ENCODE measurements at places on chromosomes 1 and 21.

GRCh38 chr1:24935615-24936484 lies 5.8 kb upstream of the RUNX3 start:
- no peak for DNase-seq

DNA sequence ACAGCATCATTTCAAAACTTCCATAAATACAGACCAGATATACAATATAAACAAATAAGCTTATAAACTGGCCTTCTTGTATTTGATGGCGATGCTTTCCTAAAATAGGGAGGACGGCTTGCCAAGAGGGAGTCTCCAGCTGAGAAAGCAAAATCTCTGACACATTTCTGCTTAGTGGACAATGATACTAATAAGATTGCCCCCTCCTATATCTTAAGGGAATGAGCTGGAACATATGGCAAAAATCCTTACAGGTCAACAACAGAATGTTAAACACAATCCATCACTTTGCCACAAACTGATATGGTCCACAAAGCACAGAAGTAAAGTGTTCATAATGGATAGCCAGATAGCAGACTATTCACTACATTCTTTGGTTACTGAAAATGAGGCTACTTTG lies 7.1 kb upstream of the GADD45A start:
- DNase-seq = no peak

DNA sequence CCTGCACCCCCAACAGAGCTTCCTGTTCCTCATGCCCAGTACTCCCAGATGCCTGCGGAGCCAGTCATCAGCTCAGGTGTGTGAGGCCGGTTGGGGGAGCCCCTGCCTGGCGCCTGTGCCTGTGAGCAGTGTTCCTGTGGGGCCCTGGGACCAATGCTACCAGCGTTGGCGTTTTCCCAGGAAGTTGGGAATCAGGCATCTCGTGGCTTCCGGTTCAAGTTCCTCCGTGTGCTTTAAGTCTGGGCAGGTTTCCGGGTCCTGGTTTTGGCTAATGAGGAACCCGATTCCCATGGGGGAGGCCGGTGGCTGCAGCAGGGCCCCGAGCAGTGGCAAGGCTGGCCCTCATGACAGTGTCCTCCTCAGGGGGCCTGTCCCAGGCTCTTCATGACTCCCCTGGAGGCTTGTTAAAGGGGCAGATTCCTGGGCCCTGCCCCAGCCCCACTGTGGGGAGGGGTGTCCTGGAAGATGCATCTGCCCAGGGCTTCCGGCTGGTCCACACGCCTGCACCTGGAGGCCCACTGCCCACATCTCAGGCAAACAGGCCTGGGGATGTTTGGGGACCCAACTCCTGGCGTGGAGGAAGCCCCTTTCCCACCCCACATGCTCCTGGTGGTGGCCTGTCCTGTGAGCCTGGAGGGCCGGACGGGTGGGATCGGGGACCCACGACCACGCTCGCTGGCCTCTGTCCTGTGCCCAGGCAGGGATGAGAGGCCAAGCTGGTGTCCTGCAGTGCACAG lies 26.2 kb downstream of the TP73 start:
- no peak for DNase-seq

DNA sequence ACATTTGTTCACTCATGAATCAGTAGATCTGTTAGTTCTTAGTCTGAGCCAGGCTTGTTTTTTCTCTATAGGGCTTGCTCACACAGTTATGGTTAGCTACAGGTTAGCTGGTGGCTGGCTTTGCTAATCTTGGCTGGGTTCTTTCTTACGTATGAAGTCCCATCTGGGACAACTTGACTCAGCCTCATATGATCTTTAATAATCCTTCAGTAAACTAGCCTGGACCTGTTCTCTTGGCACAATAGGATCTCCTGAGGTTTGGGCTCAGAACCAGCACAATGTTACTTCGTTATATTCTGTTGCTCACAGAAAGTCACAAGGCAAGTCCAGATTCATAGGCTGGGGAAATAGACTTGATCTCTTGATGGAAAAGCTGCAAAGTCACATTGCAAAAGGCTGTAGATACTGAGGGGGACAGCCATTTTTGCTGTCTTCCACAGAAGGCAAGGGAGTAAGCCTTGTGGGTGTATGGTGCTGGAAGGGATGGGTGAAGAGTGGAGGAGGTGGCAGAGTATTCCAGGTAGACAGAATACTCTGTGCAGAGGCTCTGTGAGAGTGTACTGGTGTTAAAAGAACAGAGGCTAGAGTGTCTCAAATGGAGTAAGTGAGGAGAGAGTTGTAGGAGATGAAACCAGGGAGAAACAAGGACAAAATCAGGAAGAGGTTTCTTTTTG lies 24.4 kb downstream of the EFCAB7 start:
- peak; percentile 81 for DNase-seq

DNA sequence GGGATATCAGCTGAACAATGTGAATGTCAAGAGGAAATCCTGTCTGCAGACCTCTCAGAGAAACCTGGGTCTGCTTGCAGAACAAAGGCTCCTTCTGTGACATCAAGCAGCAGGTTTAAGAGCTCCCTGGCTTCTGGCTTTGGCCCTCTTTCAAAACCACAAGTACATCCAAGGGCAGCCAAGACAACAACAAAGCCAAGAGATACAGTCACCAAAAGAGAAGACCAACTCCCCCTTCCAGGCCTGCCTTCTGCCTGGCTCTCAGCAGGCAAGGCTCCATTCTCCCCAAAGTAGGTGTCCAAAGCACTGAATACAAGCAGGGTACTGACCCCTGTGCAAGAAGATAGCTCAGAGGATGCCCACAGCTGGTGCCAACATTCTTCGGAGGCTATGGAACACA lies 11.5 kb downstream of the BCAR3 start:
- no peak for DNase-seq

DNA sequence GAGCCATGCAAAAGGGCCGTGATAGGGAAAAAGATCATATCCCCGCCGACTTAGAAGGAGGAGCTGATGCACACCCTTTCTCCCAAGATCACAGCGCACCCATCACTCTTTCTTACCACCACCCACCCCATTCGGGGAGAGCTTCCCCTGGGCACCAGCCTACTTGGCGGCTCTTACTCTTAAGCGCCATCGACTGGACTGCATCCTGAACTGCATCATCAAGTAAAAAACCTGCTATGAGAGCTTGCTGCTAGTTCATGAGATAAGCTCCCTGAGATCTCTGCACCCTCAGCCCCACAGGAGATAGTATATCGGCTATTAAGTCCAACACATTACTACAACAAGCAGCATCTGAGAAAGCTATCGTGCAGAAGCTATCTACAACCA lies 125.1 kb downstream of the BARHL2 start:
- DNase-seq = no peak

GRCh38 chr1:231138236-231138635 lies 23.6 kb upstream of the TRIM67 start:
- DNase-seq = no peak

DNA sequence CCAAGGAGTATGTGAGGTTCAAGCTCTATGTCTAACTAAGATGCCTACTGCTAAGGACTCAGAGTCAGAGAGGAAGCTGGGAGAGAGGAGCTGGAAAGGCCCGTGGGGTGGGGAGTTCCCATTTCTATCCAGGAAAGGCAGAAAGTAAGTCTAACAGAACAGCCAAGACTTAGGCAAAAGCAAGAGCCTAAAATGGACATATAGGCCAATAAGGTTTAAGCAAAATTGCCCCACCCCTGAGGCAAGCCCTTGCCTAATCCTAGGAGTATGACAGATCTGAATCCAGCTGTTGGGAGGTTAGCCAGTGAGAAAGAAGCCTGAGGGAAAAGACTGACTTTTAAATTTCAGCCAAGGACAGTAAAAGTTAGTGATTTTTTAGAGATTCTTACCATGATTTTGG lies 1.6 kb upstream of the KLHDC9 start:
- no peak for DNase-seq

DNA sequence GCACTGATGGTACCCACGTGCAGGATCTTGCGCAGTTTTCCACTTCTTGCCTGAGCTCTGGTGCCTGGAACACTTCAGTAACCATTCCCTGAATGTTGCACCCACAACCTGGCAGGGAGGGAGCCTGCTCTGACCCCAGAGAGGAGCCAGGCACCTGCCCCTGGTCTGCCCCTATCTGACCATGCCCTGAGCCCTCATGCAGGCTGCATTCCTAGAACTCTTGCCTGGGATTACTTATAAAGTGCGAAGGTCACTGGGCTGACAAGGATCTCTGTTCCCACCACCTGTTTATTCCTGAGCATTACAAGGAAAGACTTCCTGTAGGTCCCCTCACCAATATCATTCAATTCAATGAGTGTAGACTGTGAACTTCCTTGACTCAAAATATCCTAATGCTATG lies 191.9 kb upstream of the FMN2 start:
- no peak for DNase-seq

DNA sequence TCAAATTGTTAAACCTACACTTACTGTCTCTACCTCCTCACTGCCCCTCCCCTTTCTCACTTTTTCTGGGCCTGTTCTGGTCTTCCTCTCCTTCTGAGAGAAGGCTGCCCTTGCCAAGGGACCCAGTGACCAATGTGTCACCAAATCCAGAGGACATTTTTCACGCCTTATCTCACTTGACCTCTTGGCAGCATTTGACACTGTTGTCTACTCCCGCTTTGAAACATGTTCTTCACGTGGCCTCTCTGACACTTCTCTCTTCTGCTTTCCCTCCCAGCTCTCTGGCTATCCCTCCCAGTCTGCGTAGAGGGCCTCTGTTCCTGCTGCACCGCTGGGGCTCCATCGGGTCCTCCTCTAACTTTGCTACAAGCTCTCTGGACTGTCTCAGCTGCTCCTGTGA lies 25.3 kb downstream of the KCNQ4 start:
- DNase-seq = no peak

- no peak for DNase-seq
Observed at GRCh38 chr1:11365744-11366387, 92.9 kb downstream of the UBIAD1 start.

- DNase-seq = no peak
Observed at GRCh38 chr1:220306339-220306738, 34.1 kb upstream of the RAB3GAP2 start.

DNA sequence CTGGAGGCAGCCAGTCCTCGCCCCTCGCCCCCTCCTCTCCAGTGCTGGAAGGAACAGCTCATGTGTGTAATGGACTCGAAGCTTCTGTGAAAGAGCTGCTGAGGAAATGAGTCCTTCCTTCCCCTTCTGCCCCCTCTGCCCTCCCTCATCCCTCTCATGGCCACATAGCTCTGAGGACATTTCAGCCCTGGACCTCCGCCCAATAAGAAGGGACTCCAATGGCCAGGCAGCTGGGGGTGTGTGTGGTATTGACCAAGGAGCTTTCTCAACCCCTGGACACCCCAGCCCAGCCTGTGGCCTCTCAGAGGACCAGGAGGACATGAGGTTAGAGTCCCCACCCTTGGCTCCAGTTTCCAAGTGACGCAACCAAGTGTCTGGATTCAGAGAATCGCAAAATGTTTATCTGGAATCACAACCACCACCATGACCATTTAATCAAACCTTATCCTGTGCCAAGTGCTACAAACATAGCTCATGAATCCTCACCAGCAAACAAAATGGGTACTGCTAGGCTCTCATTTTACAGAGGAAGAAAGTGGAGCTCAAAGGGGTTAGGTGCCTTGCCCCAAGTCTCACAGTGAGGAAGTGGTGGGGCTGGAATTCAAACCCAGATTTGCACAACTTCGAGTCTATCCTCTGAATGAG lies 47.8 kb upstream of the ECE1 start:
- no peak for DNase-seq

- no peak for DNase-seq
Observed at GRCh38 chr1:15176120-15176519, 22.6 kb downstream of the TMEM51 start.

- peak; percentile 84 for DNase-seq
Observed at GRCh38 chr1:93692451-93692861, 10.8 kb upstream of the BCAR3 start.
